ENCODE measurements at places on chromosomes 2 and 18. TPM values are rescaled to one million over a fixed set of nuclear protein-coding genes. Genes with fewer than 3 reads are reported as not detected.

The FBXO41 gene
- total RNA-seq: 7.5 TPM

The EMILIN1 gene
- total RNA-seq: 5.2 TPM

The SLC4A3 gene
- 5.9 TPM for total RNA-seq

The PLEKHB2 gene
- 41.2 TPM for total RNA-seq
